NCI-H1092 (cell line): ENCODE measurements at places on chromosomes 12 and 14.

- DNase-seq, result no peak
Observed at GRCh38 chr14:96057738-96058137, 18.6 kb downstream of the C14orf132 start.

DNA sequence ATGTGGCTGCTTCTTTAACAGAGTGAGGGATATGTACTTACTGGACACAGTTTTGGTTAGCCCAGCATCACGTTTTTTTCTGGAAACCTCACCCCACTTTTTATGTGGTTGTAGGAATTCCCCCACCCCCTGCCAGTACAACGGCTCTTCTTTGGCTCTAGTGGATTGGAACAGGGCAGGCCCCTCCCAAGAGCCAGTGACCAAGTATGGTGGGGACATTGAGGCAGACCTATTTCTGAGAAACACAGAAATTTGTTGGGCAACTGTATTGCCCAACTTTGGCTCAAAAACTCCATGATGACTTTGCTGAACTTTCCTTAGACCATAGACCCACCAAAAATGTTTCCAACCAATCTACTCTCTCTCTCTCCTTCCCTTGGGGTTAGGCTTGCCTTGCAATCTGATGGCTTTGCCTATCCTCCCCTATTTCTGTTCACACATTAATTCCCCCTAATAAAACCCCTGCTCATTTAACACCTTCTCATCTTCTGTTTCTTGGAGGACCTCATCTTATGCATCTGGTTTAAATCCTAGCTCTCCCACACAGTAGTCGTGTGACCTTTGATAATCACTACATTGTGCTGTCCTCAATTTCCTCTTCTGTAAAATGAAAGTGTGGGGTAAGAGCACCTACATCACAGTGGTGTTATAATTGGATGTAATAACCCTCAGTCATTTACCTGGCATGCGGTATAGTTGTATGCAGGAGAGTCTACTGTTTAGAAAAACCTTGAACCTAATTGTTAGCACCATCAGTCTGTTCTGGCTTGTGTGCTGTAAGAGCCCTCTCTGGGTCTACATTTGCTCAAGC, 71.7 kb downstream of the IGF1 start:
- no peak for DNase-seq

DNA sequence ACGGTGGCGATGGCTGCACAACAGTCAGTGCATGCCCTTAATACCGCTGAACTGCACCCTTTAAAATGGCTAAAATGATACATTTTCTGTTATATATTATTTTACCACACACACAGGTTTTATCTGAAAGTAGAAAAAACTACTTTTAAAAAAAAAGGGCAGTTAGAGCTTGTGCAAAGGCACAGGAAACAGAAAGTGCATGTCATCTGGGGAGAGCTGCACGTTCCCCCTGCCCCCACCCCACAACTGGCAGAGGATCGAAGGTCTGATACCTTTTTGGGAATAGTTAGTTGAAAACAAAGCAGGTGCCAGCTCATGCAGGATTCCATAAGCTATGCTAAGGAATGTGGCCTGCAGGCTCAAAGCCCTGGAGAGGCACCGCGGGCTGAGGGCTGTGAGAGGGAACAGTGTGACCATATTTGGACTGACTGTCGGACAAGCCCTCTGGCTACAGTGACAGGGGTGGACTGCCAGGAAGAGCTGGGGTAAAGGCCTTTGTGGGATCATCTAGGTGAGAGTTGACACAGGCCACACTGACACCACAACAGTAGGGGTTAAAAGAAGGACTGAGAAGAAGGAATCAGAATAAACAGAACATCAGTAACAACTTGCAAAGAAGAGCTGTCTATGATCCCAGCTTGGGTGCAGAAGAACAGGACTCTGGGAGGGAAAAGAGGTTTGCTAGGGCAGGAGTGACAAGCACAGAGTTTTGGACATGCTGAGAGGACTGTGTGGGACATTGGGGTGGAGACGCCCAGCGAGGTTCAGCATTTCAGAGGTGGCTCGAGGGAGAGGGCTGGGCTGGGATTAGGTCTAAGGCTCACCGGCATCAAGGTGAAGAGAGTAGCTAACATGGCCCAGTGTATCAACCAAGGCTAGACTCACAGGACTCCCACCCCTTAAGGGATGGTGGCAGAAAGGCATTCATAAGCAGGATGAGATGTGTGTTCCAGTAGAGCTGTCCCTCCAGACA, 54.6 kb downstream of the ACTN1 start:
- DNase-seq, result no peak

DNA sequence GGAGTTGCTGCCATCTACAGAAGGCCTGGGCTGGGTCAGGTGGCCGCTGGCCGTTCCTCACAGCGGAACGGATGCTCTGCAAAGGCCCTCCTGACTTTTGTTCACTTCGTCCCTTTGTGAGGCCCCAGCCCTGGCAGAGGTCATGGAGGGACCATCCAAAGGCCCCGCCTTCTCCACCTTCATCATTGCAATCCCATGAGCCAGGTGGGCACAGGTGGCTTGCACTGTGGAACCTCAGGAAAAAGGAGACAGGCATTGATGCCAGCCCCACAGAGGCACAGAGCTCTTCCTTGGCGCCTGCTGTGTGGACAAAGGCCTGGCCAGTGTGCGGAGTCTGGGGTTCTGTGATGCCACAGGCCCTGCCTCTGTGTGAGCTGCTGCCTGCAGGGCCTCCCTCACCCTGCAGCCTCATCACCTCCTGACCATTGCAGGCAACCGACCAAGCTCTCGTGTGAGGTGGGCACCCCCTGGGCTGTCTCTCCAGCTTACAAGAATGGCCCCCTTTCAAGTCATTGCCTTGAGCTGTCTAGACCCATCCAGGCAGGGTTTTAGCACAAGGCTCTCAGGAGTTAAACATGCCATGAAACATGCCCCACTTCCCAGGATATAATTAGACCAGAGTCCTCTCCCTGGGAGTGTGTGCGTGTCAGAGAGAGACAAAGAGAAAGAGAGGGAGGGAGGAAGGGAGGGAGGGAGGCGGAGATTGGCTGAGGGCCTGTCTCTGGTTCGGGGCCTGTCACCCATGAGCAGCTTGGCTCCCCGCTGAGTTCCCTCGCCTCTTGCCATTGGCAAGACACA, 19.3 kb downstream of the NFKBIA start:
- peak; percentile 84 for DNase-seq

DNA sequence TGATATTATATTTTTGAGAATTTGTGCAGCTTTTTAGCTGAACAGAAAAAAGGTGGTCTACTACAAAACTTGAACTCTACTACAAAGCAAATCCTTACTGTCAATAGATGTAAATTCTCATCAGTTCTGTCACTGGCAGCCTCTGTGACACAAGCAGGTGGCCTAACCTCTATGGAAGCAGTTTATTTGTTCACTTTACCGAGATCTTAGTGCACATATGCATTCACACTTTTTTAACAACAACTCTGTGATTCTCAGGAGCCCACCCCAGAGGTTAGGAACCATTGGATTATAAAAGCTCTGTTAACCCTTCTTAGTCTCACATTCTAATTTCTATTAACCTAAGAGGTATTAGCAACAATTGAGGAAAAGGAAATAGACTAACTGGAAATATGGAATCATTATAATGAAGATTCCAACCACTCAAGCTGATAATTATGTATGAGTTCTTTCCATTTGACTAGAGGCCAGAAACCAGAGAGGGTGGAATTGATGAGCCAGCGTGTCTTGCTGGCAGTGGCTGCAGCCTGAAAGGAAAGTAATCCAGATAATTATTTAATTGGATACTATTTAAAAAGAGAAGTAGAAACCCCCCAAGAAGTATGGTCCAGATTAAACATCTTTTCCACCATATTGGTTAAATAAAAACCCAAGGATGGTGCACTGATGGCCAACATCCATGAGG, 451.1 kb downstream of the TMEM117 start:
- no peak for DNase-seq

GRCh38 chr14:53010193-53011040, 59.6 kb upstream of the FERMT2 start:
- no peak for DNase-seq

DNA sequence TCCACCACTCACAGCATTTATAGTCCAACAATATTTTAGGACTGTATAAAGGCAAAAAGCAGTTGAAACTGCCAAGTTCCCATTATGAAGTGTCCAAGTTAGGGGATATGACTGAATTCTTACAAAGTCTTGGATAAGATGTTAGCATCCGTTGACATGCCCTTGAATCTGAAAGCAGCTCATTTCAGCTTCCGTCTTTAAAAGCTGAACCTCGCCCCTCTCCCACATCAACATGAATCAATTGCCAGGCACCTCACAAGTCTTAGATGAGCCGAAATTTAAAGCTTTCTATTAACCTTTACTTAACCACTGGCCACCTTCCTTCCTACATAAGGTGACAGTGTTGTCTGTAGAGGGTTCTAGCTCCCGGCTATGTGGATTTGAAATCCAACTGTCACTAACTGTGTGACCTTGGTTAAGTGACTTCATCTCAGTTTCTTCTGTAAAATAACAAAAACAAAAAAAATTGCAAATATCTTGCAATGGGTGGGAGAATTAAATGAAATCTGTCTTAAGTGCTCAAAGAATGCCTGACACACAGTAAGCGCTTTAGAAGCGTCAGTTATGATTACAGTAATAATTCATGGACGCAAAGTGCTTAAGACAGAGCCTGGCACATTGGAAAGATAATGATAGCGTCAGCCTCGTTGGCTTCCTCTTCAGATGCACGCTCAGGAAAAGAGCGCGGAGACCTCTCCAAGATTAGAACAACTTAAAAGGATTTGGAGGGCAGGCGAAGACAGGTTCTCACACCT, 1.2 kb downstream of the PPP1CC start:
- DNase-seq, result no peak

DNA sequence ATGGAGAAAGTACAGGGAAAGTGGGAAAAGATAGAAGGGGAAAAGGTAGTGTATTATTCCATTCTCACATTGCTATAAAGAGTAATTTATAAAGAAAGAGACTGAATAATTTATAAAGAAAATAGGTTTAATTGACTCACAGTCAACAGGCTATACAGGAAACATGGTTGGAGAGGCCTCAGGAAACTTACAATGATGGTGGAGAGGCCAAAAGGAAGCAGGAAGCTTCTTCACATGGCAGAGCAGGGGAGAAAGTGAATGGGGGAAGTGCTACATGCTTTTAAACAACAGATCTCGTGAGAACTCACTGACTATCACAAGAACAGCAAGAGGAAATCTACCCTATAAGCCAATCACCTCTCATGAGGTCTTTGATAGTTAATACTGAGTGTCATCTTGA, 725.0 kb upstream of the FLRT2 start:
- no peak for DNase-seq

DNA sequence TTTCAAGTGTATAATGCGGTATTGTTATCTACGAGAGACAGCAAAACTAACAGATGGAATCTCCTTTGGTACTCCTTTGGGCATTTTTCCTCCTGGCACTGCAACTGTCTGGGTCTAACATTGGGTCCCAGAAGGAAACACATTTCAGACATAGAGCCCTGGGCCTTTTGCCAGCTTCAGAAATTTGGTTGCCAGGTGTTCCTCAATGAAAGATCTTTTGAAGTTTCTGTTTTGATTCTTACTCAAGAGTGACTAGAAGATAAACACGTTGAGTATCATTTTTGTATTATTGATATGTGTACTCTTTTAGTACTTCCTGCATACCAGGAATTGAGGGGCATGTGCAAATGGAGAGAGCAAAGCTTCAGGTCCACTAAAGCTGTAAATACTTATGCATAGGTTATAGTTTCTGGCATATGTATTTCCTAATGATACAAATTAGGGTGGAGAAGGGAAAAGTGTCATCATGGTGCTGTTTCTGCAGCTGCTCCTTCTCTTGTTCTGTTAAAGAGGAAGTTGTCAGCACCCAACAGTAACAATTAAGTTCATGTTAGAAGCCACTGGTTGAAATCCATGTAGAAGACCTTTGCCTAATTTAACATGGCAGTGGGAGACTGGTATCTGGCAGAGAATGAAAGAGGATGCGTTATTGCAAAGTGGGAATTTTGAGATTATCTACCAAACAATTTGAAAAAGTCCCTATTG, 53.5 kb downstream of the SLC38A6 start:
- DNase-seq, result peak; percentile 27

DNA sequence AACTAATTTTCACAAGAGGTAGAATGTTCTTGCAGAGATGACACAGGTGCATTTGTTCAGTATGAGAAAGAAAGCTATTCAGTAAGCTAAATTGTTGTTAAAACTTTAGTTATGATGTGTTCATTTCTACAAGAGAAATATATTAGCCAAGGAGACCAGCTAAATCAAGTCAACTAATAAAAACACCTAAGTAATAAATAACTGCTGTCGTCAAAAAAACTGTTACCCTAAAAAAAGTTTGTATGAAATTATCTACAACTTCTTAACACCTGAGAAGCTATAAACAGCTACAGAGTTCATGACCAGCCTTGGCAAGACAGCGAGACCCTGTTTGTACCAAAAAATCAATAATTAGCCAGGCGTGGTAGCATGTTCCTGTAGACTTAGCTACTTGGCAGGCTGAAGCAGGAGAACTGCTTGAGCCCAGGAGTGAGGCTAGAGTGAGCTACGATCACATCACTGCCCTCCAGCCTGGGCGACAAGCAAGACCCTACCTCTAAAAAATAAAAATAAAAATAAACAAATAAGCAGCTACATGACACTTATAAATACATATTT, 67.6 kb upstream of the AP4S1 start:
- peak; percentile 7 for DNase-seq

- no peak for DNase-seq
Observed at GRCh38 chr14:105472486-105472991, 2.1 kb upstream of the CRIP2 start.

- no peak for DNase-seq
Observed at GRCh38 chr12:5034603-5035002, 9.1 kb upstream of the KCNA5 start.

GRCh38 chr14:58717813-58718212, 80.1 kb downstream of the DACT1 start:
- no peak for DNase-seq

DNA sequence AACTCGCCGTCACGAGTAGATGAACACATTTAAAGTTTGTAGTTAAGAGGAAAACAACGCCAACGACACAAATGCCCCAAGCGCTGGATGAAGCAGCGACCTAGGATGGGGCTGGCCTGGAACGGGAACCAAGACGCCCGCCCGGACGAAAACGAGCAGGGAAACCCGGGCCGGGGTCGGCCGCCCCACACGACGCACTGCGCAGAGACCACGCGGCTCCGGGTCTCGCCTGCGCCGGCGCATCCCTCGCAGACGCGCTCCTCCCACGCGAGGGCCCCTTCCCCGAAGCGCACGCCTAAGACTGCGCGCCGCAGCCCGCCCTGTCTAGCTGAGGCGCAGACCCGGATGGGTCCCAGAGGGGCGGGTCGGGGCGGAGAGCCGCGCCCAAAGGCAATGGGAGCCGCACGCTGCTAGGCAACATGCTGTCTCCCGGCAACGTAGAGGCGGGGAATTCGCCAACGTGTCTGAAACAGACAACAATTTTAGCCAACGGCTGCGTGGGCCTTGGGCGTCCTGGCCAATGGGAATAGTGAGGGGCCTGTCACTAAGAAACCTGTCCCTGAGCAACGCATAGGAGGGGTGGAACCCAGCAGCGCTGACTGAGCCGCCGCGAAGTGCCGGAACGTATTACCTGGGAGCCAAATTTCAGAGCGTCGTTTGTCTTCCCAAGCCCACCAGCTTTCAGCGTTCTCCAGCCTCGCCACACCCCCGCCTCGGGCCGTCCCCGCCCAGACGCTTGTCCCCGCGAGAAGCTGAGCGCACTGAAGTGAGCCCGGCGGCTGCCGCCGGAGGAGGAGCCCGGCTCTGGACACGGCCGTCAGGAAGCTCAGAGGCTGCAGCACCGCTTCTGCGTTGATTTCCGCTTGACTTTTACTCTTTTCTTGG, 21.0 kb upstream of the CHFR start:
- peak; percentile 99 for DNase-seq
